ENCODE measurements at places on chromosomes 2 and 18. TPM values are rescaled to one million over a fixed set of nuclear protein-coding genes. Genes with fewer than 3 reads are reported as not detected.

Gene IMP4
- total RNA-seq, result 96.8 TPM

Gene TSGA10
- total RNA-seq, result 7.4 TPM

Gene ANO7
- total RNA-seq, result 6.9 TPM

Gene RIT2
- total RNA-seq, result 2.5 TPM

Gene COX7A2L
- total RNA-seq, result 91.7 TPM

Gene PIKFYVE
- 35.8 TPM for total RNA-seq

Gene ATF2
- 46.5 TPM for total RNA-seq

Gene RTP5
- not detected for total RNA-seq

Gene TEKT4
- total RNA-seq, result not detected

Gene CXCR4
- 1.3 TPM for total RNA-seq

Gene TBC1D8
- total RNA-seq, result 21.8 TPM

Gene NLRC4
- not detected for total RNA-seq

Gene SULT1C4
- total RNA-seq, result 2.1 TPM

Gene DSG3
- 0.07 TPM for total RNA-seq

Gene MSTN
- not detected for total RNA-seq

Gene CDH2
- 53.8 TPM for total RNA-seq

Gene SGPP2
- total RNA-seq, result not detected

Gene LRP1B
- not detected for total RNA-seq

Gene SCYGR4
- total RNA-seq, result not detected

Gene LOXHD1
- not detected for total RNA-seq

Gene CEBPZOS
- 43.5 TPM for total RNA-seq

Gene DSG2
- 138 TPM for total RNA-seq

Gene DNAH7
- 0.07 TPM for total RNA-seq

Gene ANKRD30B
- not detected for total RNA-seq

Gene CAVIN2
- total RNA-seq, result not detected

Gene HTR2B
- total RNA-seq, result not detected

Gene NT5DC4
- not detected for total RNA-seq

Gene ZNF385B
- total RNA-seq, result 2.9 TPM

Gene FBXO36
- total RNA-seq, result 3.4 TPM

Gene IL36G
- not detected for total RNA-seq

Gene PSMG2
- 76.5 TPM for total RNA-seq

Gene SLC38A11
- not detected for total RNA-seq

Gene CRYGC
- not detected for total RNA-seq

Gene ABCG5
- not detected for total RNA-seq

Gene AGXT
- total RNA-seq, result not detected

Gene TMEM247
- not detected for total RNA-seq

Gene PPP3R1
- total RNA-seq, result 85.1 TPM

Gene STAT4
- 0.63 TPM for total RNA-seq

Gene RPE
- total RNA-seq, result 77.8 TPM

Gene MXD1
- 2.6 TPM for total RNA-seq

Measured in H1 (cell line).